Ovary (tissue), 10 donors: ENCODE measurements at places on chromosomes 6 and 20. TPM values are rescaled to one million over a fixed set of nuclear protein-coding genes. Genes with fewer than 3 reads are reported as not detected.

The RXRB gene
- 42.1 TPM for polyA plus RNA-seq

The VSTM2L gene
- 0.15 TPM for polyA plus RNA-seq

The CLPSL1 gene
- not detected for polyA plus RNA-seq

The WFDC12 gene
- not detected for polyA plus RNA-seq

The COL19A1 gene
- 0.20 TPM for polyA plus RNA-seq

The CST7 gene
- 5.9 TPM for polyA plus RNA-seq

The C6orf15 gene
- polyA plus RNA-seq: not detected

The ZNF831 gene
- 0.06 TPM for polyA plus RNA-seq
